ENCODE measurements at places on chromosomes 1 and 21. TPM values are rescaled to one million over a fixed set of nuclear protein-coding genes. Genes with fewer than 3 reads are reported as not detected.

The RBM34 gene
- total RNA-seq: 33.1 TPM

The CROCC gene
- 17.1 TPM for total RNA-seq

The PGLYRP4 gene
- not detected for total RNA-seq

The CLCA1 gene
- total RNA-seq: not detected

The URB1 gene
- 23.1 TPM for total RNA-seq

The PEAR1 gene
- total RNA-seq: 5.0 TPM

The FAM78B gene
- total RNA-seq: 1.5 TPM

The SERBP1 gene
- 139 TPM for total RNA-seq

The CCDC181 gene
- total RNA-seq: 0.32 TPM

The RXFP4 gene
- total RNA-seq: not detected

The TEX38 gene
- not detected for total RNA-seq
